ENCODE measurements at places on chromosomes 3 and 15. TPM values are rescaled to one million over a fixed set of nuclear protein-coding genes. Genes with fewer than 3 reads are reported as not detected.
A peak's percentile ranks its signal among the peaks of the same experiment; 100 is the strongest.

The RASGRF1 gene
- total RNA-seq: 4.5 TPM

The A4GNT gene
- not detected for total RNA-seq

The CTXND1 gene
- not detected for total RNA-seq

The IL17RC gene
- not detected for total RNA-seq

The MRPL46 gene
- 32.3 TPM for total RNA-seq

- no peak for DNase-seq
Measured at GRCh38 chr3:108241721-108242120, 19.5 kb upstream of the IFT57 start.

DNA sequence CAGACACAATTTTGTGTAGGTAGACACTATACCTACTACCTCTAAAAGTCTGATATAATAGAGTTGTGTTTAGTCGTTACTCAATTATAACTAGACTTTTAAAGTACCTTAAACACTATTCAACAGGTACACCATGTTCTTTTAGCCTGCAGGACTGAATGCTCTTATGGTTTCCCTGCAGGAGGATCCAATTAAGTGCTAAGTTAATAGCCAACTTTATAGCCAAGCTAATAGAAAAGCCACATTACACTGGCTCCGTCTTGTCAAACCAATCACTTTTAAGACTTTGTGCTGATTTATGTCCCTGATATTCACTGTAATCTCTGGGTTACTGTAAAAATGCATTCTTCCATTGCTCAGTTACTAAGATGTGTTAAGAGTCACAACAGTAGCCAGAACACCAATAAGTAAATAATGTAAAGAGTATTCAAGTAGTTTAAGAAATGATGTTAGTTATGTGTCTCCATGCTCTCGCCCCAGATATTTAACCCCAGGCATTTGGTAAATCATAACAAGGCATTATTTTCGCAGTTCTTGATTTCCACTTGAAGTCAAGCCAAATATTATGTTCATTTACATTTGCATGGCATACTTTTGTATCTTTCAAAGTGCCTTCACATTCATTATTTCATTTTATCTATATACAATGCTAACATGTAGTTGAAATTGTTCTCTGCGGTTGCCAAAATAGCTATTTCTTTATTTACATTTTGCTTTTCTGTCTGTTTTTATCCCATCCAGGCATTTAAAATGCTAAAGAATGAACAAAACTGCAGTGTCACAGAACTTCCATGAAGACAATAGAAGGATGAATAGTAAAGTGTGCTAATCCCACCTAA is 42.7 kb upstream of the AP4E1 start:
- DNase-seq: no peak

DNA sequence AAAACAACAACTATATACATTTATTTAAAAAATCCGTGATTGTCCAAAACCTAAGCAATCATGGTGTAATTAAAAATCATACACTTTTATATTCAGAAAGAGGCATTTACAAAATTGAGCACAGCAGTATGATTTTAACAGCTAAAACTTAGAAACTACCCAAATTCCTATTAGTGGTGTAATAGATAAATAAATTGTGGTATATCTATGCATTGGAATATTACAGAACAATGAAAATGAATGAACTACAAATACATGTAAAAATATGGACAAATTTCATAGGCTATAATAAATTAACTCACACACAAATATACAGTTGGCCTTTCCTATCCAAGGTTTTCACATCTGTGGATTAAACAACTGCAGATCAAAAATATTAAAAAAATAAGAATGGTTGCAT is 700.5 kb upstream of the ARPP21 start:
- DNase-seq: no peak

GRCh38 chr3:190210608-190211007 is 89.9 kb upstream of the P3H2 start:
- DNase-seq: no peak

- peak; percentile 41 for DNase-seq
Measured at GRCh38 chr3:98545940-98546339, 14.2 kb downstream of the GPR15 start.

DNA sequence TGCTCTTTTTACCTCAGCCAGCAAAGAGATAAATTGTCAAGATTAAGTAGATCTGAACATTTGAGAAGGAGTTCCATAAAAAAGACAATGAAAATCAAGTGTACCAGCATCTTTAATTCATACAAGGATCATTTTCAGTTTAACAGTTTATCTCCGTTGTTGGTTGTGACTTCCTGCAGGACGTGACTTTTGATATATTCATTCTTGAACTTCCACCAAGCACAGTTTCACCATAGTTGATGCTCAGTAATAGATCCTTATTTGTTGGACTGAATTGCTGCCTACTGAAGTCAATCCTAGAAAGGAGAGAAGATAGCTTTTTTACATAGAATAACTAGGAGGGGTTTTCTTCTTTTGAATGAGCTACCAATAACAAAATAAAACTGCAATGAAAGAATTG is 408.2 kb downstream of the LPP start:
- no peak for DNase-seq

DNA sequence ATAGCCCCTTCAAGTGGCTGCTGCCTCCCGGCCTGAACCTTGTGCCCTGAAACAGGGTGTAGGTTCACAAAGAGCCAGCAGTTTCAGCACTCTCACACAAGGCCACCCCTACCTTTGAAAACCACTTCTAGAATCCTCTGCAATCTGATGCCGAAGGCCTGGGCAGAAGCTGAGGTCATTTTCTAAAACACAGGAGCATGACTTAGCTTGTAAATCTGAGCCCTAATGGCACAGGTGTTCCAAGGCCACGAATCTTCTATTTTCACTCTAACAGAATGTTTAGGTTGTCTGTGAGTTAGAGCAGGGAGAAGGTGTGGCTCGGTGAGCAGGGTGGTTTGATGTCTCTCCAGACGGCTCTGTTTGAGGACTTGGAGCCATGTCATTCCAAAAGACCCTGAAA is 62.3 kb downstream of the SYNM start:
- DNase-seq: no peak

GRCh38 chr15:86040356-86041033 is 39.2 kb upstream of the AGBL1 start:
- no peak for DNase-seq

- DNase-seq: no peak
Measured at GRCh38 chr15:31295658-31296057, 31.0 kb upstream of the KLF13 start.

GRCh38 chr3:109224333-109224732 is 87.8 kb downstream of the C3orf85 start:
- no peak for DNase-seq

- no peak for DNase-seq
Measured at GRCh38 chr15:34258151-34258550, 33.3 kb downstream of the EMC4 start.

DNA sequence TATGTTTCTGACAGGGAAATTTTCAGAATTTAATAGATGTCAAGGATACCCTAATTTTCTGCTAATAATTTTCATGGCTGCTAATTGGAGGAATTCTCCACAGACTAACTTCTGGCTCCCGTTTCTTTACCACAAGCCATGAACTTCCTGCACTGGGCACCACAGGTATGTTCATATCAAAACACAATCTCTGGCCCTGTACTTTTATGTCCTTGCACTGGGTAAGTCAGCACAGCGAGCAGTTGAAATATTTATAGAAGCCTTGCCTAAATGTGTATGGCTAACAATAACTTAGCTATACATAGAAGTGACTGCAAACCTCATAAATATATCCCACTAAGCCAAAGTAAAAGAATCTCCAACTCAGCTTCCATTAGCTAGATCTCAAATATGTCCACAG is 246.9 kb downstream of the ZIC1 start:
- no peak for DNase-seq
